ENCODE measurements at places on chromosomes 3 and 15.

- DNase-seq = peak; percentile 63
These were observed at the start of gene MEIS2 for GRCh38 chr15:37100109-37100965. Gene MEIS2, minus strand, starts transcription at chr15:37100549. Its CDS starts 1,083 bp downstream, at chr15:37099466.

- DNase-seq = no peak
These were observed 62.3 kb downstream of the FMN1 start for GRCh38 chr15:33132233-33132580.

- no peak for DNase-seq
These were observed 1.1 kb downstream of the ITPR1 start for GRCh38 chr3:4493941-4494894.

DNA sequence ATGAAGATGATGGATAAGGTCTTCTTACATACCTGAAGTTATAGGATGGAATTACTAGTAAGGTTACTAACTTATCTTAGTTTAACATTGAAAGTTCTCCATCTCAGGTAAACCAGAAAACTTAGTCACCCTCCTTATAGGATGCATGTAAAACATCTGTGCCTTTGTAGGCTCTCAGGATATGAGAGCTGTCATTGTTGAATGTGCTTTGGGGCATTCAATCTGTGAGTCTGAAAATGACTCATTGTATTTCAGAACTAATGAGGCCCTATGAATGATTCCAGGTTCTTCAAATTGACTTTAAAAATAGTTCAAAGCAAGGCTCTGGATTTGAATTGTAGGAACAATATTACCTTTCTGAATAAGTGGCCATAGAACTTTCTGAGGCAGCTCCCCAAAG lies 237.7 kb upstream of the AZI2 start:
- no peak for DNase-seq

DNA sequence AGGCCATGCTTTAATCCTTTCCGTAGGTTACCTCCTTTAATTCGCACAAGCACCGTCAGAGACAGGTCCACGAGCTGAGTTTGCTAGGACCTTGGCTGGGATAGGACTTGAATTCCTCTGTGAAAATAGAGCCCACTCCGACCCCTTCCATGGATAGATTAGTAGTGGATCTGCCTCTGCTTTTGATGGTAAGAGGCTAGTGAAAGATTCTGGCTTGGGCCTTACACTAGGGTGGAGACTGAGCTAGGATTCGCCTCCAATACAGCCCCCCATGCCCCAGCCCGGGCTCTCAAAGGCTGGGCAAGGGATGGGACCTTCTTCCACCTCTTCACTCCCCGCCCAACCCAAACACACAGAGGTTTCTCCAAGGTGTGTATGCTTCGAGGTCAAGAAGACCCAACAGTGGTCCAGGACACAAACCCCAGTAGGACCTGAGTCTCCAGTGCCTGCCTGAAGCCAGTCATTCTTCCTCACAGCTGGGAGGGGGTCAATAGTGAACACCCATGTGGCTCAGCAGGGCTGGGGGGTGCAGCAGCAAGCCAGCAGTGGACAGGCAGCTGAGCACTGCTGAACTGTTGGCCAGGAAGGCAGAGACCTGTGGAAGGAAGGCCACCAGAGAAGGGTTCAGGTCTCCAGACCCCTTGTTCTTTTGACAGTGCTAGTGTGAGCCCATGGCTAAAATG lies 75.7 kb downstream of the SPSB4 start:
- no peak for DNase-seq

- DNase-seq = no peak
These were observed 127.4 kb upstream of the MLF1 start for GRCh38 chr3:158443632-158444031.

- no peak for DNase-seq
These were observed 224.2 kb downstream of the P3H2 start for GRCh38 chr3:189896533-189896932.

DNA sequence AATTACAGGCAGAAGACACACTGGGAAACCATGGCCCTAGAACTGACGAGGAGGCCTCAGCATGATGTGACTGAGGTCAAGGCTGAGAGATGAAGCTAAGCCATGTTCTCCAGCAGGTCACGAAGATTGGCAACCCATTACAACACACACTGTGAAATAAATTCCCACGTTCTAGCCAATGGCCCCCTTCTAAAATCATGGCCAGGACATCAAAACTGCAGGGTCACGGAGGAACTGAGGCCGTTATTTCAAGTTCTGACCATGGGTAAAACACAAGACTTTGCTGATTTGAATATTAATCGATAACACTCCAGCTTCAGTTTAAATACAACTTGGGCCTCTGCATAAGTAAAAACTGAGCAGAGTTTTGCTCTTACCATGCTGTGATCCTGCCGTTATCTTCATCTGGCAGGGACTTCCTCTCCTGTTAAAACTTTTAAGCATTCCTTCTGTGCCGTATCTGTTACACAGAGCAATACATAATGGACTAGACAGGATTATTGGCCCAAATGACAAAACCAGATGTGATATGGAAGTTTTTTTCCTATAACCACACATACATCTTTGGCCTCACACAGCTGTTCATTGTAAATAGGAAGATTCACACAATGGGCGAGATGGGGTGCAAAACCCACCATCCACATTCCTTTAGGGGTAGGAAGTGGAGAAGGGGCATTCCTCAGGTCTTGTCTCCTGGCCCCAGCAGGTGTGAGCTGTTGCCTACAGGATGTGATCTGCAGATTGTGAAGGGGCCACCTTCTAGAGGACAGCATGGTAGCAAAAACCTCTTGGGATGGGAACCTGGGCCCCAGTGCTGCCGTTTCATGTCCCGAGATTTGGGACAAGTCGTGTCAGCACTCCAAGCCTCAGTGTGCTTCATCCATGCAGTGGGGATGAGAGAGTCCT lies 207.4 kb downstream of the OPA1 start:
- DNase-seq = no peak

DNA sequence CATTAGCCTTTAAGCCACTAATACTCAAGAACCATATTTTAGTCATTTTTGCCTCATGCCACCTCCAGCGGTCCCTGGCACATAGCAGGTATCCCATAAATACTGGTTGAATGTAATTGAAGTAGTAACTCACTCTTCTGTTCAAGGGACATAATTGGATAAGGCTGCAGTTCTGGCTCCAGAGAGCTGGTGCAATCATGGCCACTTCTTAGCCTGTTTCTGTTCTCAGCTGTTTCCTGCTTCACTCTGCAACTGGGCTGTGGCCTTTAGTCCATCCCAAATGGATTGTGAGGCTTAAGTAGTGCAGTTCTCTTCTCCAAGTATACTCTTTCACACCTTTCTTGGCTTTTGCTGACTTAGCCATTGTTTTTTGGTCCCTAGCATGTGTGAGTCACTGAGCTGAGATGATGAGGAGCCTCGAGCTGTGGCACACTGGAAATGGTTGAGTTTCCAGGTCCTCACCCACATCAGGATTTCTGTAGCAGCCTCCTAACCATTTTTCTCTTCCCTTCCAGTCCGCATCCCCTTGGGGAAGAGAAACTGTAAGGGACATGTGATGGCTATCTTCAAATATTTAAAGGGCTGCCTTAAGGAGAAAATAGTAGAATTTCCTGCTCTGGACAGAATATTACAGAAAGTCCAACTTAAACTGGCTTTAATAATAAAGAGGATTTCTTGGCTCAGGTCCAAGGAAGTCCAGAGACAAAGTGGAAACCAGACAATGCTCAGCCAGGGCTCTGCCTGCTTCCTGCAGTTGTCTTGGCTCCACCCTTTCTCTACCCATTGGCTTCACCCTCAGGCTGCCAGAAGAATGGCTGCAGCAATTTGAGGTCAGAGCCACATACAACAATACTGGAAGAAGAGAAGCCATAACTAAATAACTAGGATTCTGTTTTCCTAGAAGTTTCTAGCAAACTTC lies 305.4 kb upstream of the ROPN1 start:
- DNase-seq = no peak

DNA sequence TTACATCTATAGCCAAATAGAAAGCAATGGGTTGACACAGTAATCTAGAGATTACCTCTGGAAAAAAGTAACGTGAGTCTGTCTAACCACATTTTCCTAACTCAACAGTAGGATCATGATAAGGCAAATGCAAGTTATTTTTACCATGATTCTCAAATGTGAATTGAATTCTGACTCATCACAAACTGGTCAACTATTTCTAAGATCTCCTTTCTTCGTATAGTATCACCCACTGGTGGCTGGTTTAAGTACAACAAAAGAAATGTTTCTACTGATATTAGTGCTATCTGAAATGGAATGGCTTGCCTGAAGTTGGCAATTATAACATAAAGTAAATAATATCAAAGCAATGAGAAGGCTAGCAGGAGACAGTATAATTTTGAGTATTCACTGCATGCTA lies 102.2 kb downstream of the ABI3BP start:
- no peak for DNase-seq

- peak; percentile 13 for DNase-seq
These were observed 2.8 kb downstream of the CLSTN2 start for GRCh38 chr3:139937674-139938279.

GRCh38 chr15:42163947-42164550 lies 7.6 kb upstream of the PLA2G4F start:
- DNase-seq = no peak

DNA sequence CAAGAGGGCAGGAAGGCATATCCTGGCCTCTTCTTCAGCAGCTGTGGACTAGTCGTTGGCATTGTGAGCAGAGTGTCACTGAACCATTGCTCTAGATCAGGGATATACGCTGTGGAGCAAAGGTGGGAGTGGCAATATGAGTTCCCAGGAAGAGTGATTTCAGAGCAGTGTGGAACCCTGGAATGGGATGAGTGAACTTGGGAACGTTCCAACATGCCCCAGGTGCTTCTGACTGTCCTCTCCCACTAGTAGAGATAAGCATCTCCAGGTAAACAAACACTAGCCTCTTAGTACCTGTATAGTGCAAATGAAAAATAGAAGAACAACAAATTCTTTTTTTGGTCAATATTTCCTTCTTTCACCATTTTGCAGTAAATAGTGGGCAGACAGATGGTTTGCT lies 123.6 kb upstream of the VEPH1 start:
- no peak for DNase-seq

GRCh38 chr15:78162038-78162437 lies 12.9 kb downstream of the IDH3A start:
- no peak for DNase-seq

DNA sequence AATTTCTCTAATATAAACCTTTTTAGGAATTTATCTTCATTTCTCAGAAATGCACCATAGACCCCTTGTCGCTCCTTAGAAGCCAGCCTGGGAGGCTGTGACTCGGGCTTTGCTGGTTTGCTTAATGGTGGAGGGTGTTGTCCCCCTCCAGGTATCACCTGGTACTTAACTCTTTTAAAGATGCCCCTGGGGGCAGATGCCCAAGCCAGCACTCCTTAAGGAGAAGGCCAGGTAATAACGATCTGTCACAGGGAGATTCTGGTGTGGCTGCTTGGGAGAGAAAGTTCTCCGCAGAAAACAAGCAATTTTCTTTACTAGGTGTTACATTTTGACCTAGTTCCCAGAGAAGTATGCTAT lies 22.3 kb downstream of the EHD4 start:
- DNase-seq = no peak

- no peak for DNase-seq
These were observed 5.5 kb upstream of the ITIH3 start for GRCh38 chr3:52788890-52789745.

- no peak for DNase-seq
These were observed 48.7 kb downstream of the NBEAL2 start for GRCh38 chr3:47028146-47028545.

- no peak for DNase-seq
These were observed 23.8 kb downstream of the SEMA6D start for GRCh38 chr15:47741082-47741481.

- peak; percentile 61 for DNase-seq
These were observed 4.4 kb downstream of the DALRD3 start for GRCh38 chr3:49013738-49014660.

DNA sequence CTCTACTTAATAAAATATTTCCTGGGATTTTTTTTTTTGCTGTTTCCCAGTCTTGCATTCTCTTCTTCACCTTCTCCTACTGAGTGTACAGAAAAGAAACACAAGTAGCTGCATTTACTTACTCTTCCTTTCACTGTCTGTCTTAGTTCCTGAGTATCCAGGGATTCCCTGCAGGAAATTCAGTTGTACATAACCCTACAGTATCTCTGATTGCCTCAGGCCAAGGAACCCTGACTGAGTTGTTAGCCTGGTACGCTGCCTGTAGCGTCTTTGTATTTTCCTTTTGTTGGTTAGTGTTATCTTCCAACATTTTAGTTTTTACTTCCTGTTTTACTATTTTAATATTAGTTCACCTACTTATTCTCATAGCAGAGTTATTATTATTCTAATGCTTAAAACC lies 142.5 kb upstream of the ROBO1 start:
- DNase-seq = no peak

GRCh38 chr3:46286947-46287565 lies 44.8 kb downstream of the CCR3 start:
- no peak for DNase-seq

- DNase-seq = no peak
These were observed 2.8 kb upstream of the CLDND1 start for GRCh38 chr3:98525494-98525893.

GRCh38 chr3:106814231-106814630 lies 563.0 kb upstream of the CCDC54 start:
- DNase-seq = no peak

DNA sequence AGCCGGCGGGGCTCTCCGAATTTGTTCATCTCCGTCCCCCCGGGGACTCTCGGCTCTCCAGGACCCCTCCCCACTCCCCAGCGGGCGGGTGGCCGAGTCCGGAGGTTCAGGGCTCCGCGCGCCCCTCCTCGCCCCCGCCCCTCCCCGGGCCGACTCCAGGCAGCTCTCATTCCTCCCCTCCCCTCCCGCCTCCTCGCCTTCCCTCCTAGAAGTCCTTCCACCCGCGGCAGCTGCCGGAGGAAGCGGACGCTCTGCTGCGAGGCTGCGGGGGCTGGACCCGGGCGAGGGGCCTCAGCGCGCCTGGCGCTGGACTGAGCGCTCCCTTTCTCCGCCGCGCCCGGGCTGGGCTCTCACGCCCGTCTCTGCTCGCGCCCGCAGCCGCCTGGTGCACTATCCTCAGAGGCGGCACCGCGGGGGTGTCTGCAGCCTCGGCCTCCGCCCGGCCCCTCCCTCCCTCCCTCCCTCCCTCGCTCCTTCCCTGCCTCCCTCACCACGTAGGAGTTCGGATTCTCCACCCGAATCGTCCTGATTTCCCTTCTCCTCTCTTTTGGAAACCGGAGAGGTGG lies at the start of gene ROBO2:
Gene ROBO2, plus strand, starts transcription at position 494 of the 566 bp plus-strand sequence. CDS start 687 bp downstream, outside the sequence.
- DNase-seq = no peak

DNA sequence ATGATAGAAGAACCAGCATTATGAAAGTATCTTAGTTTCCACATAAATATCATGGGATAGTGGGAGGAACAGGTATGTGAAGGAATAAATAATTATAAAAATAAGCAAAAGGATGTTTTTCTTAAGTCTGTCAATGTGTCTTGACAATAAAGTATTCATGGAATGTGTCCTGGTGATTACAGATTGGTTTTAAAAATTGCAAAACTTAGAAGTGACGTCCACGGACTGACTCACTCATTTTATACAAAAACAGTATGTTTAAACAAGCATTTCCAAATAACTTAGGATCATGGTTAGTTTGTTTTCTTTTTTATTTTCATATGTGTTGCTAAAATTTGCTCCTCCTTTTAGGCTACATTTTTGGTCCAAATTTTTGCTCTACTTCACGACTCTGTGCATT lies 687.0 kb upstream of the NECTIN3 start:
- DNase-seq = no peak

Measured in GM12892 (cell line).